ENCODE measurements at places on chromosomes 5 and 9. TPM values are rescaled to one million over a fixed set of nuclear protein-coding genes. Genes with fewer than 3 reads are reported as not detected.

GRCh38 chr9:26321935-26322334 is 570.7 kb downstream of the CAAP1 start:
- no peak for DNase-seq

- no peak for DNase-seq
Measured at GRCh38 chr9:85738509-85738908, 3.2 kb downstream of the AGTPBP1 start.

DNA sequence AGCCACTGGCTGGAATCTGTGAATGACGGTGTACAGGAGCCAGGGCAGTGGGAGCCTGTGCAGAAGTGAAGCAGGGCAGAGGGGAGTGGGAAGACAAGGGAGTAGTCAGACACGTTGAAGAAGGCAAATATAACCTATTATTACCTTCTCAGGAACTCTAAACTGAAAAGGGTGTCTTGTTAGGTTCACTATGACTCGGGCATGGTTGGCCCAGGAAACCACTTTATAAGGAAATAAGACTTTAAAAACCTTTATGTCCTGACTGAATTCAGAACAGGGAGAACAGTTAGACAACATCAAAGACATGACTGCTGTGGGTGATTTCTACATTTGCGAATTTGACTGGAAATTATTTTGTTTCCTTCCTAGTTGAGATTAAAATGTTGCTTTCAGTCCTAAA is 107.5 kb downstream of the ACER2 start:
- DNase-seq, result no peak

DNA sequence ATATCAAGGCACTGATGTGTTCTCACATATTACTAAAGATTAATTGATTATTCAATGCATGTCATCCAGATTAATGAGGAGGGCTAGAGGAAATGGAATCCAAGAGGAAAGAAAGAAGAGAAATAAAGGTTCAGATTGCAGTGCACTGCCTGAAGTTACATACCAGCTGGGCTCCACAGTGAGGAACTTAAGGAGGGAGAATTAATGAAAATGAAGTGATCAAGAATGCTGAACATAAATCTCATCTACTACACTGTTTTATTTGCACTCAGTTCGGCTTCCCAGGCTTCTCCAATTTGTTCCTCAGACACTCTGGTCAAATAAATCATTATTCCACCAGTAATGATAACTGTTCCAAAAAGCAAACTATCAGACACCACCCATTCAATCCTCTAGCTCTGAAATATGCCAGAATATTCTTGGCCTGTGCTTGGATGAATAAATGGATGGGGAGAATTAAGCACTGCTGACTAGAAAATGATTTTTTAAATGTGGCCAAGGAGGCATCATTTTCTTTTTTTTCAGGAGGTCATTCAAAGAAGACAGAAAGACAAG is 88.6 kb upstream of the FBN2 start:
- DNase-seq, result no peak

BNC2 gene
- 0.07 TPM for polyA plus RNA-seq
